ENCODE measurements at places on chromosomes 1 and 21.

DNA sequence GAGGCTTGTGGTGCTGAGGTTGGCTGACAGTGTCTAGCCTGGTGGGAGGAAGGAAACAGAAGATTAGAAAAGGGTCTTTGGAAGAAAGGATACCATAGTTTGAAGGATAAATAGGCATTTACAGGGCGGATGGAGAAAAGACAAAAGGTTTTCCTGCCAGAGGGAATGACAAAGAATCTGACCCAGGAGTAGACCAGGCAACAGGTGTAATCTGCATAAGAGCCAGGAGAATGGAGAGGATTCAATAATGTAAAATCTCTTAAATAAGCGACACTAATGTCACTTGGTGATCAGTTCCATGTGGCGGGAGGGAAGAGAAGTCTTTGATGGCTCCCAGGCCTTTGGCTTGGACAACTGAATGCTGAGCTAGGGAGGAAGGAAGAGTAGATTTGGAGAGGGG is 9.4 kb downstream of the MECR start:
- no peak for DNase-seq

GRCh38 chr1:107782217-107782845 is 182.6 kb downstream of the VAV3 start:
- no peak for DNase-seq

DNA sequence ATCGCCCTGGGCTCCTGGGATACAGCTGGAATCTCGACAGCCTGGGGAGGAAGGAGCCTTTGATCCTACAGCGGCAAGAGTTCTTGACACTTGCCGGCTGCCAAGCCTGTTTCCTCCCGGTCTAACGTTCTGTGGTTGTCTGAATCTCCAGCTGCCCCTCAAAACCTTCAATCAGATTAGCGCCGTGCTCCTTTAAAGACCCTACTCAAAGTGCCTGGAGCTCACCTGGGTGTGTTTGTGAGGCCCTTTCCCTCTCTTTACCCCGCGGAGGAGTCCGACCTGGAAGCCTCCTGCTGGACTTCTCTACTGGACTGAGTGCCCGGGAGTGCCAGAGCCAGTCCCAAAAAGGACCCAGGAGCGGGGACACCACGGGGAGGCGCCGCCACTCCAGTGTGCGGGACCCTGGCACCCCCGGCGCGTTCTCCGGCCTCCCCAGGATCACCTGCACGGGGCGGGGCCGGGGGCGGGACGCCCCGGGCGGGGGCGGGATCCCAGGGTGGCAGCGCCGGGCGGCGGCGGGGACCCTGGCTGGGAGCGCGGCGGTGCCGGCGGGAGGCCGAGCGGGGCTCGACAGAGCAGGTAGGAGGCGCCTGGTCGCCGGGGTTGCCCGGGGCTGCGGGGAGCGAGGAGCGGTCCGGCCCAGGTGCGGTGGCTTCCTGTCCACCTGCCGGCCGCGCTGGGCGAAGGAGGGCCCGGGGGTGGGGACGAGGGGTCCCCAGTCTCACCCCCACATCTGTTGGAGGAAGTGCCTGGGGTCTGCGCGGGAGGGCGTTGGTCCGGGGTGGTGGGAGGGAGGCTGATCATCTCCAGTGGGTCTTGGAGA is at the start of gene NCMAP:
TSS of gene NCMAP (plus strand) at position 497 of the 823 bp plus-strand sequence. CDS start 39,344 bp downstream, outside the sequence.
- peak; percentile 11 for DNase-seq

- DNase-seq: no peak
Measured at GRCh38 chr21:37139902-37140301, 66.8 kb downstream of the TTC3 start.

GRCh38 chr1:208106218-208106617 is 138.0 kb downstream of the PLXNA2 start:
- no peak for DNase-seq

DNA sequence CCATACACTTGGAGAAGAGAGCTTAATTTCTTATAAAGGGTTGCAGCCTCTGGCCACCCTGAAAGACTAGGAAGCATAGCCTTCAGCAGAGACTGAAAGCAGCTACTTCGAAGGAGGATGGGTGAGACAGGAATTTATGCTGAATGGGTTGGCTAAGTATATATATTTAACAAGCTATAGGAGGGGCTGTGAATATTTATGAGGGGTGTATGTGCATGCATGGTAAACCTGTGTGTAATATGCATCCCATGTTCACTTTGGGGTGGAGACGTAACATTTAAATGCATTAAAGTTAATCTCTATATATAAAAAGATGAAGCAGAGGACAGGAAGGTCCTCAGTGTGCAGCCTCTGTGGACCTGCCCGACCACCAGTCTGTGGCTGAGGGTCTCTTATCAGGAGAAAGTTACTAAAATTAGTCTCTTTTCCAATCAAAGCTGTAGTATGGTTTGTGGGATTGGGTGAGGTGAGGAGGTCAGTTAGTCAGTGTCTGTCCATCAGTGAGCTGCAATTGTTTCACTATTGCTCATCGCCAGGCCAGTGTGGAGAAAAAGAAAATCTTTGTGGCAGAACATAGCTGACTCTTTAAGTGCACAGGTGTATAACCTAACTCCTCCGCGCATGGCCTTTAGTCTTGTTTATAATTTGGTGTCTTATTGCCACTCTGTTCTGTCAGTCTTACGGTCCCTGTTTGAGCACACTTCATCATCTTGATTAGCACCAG is 35.4 kb upstream of the DSCAM start:
- no peak for DNase-seq

DNA sequence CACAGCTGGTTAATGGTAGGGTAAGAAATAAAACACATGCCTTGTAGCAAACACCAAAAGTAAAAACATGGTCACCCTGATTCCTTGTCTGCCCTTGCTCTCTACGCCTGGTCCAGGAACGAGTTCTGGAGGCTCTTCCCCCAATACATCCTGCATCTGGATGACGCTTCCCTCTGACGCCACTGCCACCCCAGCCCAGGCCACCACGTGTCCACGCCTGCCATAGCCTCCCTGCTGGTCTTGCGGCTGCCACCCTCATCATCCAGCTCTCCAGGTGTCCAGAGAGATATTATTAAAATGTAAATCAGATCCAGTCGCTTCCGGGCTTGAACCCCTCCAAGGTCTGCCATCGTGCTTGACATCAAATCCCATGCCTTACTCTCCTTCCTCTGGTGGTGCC is 39.3 kb downstream of the IGSF21 start:
- DNase-seq: no peak

DNA sequence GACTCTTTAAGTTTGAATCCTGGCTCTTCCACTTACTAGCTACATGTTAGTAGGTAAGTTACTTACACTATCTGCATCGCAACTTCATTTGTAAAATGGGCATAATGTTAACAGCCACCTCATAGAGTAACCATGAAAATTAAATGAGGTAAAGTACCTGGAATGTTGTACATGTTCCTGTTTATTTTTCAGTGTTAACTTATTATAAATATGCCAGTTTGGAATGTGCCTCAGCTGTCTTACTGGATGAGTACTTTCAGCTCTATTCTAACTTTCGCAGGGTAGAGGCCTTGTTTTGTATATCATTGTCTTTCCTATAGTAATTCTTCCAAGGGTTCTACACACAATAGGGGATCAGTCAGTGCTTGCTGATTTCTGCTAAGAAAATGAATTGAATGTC is 167.4 kb downstream of the DUSP10 start:
- DNase-seq: no peak
